Stimulated activated CD4-positive, alpha-beta T cell treated with anti-CD3 and anti-CD28 coated beads, TNF-alpha, amount 100 ng/mL, for 1 hour (primary cell): ENCODE measurements at places on chromosomes 12 and 14.

DNA sequence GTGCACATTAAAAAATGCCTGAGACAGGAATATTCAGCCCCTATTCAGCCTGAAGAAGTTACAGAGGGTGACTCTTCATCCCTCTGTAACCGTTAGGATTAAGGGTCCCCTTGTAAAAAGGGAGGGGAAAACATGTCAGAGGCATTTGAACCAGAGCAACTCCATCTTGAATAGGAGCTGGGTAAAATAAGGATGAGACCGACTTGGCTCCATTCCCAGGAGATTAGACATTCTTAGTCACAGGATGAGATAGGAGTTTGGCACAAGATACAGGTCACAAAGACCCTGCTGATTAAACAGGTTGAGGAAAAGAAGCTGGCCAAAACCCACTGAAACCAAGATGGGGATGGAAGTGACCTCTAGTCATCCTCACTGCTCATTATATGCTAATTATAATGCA, 19.9 kb upstream of the MDM1 start:
- DNase-seq, result no peak

DNA sequence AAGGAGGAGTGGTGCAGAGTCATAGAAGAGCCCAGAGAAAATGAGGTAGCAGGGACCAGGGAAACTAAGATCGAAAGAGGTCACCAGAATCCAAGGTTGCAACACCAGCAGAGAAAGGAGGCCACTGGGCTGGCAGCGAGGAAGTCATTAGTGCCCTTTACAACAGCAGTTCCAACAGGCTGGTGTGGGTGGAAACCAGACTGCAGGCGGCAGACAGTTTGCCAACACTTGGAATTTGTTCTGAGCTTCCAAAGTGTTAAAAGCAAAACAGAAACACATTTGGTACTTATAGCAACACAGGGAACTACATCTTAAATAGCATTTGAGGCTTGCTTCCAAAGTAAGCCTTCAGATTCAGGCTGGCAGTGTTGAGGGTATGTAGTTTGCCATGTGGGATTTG, 95.2 kb upstream of the PWP1 start:
- DNase-seq, result no peak

DNA sequence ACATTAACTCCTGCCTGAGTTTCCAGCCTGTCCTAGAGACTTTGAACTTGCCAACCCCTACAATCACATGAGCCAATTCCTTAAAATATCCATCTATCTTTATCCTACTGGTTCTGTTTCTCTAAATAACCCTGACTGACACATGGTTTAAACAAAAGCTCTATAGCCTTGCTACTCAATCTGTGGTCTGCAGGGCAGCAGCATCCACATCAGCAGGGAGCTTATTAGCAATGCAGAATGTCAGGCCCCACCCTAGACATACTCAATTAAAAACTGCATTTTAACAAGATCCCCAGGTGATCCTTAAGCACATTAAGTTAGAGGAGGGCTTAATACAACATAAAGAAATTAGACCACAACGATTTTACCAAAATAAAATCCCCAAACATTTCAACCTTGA, 108.3 kb upstream of the CPSF6 start:
- DNase-seq, result no peak

DNA sequence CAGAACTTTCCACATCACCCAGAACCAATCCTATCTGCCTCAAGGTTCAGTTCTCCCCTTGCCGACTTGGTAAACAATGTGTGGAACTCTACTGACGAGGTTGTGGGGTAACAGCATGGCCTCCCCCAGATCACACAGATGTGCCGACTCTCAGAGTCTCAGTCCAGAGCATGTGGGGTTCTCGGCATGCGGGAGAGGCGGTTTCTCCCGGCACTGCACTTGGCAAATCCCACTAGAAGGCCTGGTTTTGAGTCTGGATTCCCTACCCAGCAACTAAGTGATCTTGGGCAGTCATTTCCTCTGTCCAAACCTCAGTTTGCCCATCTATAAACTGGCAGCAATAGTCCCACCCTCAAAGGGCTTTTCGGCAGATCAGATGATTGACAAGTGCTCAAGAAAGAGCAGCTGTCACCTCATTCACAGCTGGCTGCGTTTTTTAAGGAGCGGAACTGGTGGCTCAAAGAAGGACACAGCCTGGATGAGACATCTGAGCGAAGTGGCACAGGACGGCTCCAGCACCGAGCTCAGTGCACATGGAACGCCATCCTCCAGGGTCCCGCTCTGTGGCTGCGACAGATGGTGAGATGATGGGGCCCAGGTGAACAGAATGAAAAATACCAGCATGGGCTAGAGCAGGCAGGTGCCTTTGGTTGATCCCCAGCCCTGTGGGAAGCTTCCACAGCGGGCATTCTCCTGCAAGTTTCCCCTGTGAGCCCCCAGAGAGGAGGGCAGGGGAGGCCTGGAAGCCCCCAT, 7.3 kb downstream of the TESC start:
- DNase-seq, result no peak

- no peak for DNase-seq
Observed at GRCh38 chr14:65387628-65388027, 24.9 kb upstream of the FUT8 start.

GRCh38 chr14:70602254-70602653, 1.8 kb upstream of the MED6 start:
- DNase-seq, result no peak
